NB4 (cell line): ENCODE measurements at places on chromosomes 13 and 19.

DNA sequence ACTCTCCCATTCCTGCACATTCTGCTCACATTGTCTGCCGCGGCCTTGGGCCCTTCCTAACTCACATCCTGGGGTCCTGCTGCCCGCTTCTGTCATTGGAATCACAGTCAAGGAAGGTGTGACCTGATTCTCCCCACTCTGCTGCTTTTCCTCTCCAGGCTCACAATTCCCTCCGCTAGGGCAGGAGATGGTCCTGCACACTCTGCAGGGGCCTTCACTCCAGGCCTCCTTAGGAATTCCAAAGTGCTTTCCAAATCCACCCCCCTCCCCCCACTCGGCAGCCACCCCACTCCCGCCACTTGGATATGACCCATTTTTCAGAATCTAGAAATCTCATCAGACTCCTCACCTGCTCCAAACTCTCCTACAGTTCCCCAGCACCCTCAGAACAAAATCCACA, 3.1 kb upstream of the SLC5A5 start:
- no peak for DNase-seq

GRCh38 chr19:31266196-31266595, 83.0 kb downstream of the TSHZ3 start:
- no peak for DNase-seq

- no peak for DNase-seq
Measured at GRCh38 chr19:36488118-36488845, 1.1 kb downstream of the ZNF566 start.

GRCh38 chr13:112424098-112424497, 47.9 kb downstream of the SPACA7 start:
- DNase-seq, result no peak

DNA sequence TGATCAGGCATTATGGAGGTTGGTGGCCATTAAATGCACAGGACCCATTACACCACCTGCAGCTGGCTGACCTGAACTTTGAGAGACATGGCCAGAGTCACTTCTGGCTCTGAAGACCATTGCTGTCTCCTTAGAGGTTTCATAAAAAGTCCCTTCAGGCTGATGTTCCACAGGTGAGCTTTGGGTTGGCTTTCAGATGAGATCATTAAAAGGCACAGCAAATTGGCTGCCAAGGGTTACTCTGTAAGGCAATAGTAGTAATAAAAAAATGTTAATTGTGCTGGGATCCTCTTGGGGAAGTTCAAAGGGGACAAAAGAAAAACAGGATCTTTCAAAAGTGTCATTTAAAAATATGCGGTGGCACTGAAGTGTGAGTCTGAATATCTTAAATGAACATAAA, 4.2 kb downstream of the OLFM4 start:
- DNase-seq, result no peak

GRCh38 chr13:47555235-47555634, 445.8 kb downstream of the SUCLA2 start:
- DNase-seq, result no peak

DNA sequence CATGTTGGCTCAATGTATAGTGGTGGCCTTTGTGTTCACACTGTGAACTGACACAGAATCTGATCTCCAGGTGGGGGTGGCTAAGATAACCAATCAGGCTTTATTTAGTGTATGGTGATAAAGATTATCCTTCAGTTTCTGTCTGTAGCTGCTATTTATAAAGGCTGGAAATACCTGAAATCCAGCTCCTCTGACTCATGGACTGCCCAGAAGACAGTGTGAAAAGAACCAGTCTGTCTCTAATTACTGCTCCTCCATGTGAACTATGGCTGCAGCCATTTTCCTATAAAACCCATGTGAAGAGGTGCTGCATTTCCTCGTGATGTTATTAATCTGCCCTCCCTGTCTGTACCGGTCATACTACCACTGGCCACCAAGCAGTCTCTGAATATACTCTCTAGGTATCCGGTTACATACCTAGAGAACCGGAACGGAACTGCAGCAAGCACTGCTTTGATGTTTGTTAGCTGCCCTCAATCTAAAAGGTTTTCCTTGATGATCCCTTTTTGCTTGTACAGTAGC, 238.0 kb downstream of the LHFPL6 start:
- DNase-seq, result no peak

GRCh38 chr13:24184265-24184841, 23.8 kb downstream of the SPATA13 start:
- DNase-seq, result no peak

- no peak for DNase-seq
Measured at GRCh38 chr19:30269638-30270037, 102.5 kb upstream of the ZNF536 start.

DNA sequence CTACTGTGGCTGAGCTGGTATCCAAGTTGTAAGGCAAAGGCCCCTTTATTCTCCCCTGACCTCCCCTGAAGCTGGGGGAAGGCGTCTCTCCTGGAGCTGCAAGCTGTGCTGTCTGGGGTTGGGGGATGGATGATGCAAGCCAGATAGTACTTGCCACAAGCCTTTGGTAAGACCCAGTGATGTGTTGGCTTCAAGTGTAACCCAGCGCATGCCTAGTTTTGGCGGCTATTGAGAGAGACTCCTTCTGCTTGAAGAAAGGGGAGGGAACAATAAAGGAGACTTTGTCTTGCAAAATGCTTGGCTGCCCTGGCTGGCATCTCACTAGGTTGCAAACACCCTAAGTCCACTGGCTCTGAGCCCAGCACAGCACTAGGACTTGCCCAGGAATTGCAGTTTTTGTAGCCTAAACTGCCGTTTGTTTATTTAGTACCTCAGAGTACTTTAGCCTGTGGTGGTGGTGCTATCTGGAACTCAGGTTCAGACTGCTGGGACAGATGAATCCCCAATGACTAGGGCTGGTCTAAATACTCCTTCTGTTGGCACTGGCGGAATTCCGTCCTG, 108.2 kb downstream of the TNFSF13B start:
- DNase-seq, result no peak

DNA sequence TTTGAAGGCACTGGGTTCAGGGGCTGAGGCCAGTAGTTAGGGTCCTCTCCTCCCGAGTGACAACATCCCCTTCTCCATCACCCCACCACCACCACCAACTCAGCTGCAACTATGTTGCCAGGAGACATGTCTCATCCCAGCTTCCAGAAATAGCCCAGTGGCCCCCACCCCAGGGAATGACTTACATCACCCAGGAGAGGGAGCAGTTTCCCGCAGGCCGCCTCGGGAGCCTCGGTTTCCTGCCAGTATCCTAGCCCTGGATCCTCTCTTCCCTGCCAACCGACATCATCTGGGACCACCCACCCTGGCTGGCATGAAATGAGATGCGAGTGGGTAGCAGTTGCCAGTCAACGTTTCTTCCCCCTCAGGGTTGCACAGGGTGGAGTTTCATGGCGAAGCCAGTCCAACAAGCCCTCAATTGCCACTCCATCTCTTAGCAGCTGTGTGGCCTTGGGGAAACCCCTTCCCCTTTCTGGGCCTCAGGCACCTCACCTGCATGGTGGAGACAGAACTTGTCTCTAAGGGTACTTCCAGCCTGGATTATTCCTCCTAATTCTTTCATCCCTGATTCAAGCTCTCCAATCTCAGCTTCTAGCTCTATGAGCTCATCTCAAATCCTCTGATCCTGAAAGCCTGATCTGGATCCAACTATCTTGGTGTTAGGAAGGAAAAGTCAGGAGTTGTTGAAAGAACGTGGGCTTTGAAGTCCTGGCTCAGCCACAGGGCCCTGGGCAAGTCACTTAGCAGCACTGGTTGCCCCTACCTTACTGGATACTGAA, 3.9 kb upstream of the GSK3A start:
- DNase-seq, result no peak

DNA sequence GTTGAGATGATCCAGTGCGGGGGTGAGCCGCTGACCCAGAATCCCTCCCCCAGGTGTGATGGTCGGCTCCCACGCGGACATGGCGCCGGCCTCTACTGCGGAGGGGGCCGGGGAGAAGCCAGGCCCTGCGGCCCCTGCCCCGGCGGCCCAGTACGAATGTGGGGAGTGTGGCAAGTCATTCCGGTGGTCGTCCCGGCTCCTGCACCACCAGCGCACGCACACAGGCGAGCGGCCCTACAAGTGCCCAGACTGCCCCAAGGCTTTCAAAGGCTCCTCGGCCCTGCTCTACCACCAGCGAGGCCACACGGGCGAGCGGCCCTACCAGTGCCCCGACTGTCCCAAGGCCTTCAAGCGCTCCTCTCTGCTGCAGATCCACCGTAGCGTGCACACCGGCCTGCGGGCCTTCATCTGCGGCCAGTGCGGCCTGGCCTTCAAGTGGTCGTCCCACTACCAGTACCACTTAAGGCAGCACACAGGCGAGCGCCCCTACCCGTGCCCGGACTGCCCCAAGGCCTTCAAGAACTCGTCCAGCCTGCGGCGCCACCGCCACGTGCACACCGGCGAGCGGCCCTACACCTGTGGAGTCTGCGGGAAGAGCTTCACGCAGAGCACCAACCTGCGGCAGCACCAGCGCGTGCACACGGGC, 3.7 kb upstream of the NAT14 start:
- DNase-seq, result no peak
